Vagina (tissue), 2 donors: ENCODE measurements at places on chromosomes 1 and 21. TPM values are rescaled to one million over a fixed set of nuclear protein-coding genes. Genes with fewer than 3 reads are reported as not detected.

The KCNA2 gene
- 0.74 TPM for total RNA-seq

The DMBX1 gene
- 0.25 TPM for total RNA-seq

The NID1 gene
- total RNA-seq: 154 TPM

The FHAD1 gene
- not detected for total RNA-seq

The HSPB7 gene
- total RNA-seq: 19.4 TPM

GRCh38 chr1:2428490-2428889 is 16.1 kb upstream of the PEX10 start:
- H3K4me1 ChIP-seq: peaks cover 13% of the 10 kb centered on the region
- H3K27ac ChIP-seq: peak overlapping the region; percentile 81
- no peaks in the 10 kb centered on the region for H3K36me3 ChIP-seq
- H3K4me3 ChIP-seq: peak overlapping the region; percentile 34

DNA sequence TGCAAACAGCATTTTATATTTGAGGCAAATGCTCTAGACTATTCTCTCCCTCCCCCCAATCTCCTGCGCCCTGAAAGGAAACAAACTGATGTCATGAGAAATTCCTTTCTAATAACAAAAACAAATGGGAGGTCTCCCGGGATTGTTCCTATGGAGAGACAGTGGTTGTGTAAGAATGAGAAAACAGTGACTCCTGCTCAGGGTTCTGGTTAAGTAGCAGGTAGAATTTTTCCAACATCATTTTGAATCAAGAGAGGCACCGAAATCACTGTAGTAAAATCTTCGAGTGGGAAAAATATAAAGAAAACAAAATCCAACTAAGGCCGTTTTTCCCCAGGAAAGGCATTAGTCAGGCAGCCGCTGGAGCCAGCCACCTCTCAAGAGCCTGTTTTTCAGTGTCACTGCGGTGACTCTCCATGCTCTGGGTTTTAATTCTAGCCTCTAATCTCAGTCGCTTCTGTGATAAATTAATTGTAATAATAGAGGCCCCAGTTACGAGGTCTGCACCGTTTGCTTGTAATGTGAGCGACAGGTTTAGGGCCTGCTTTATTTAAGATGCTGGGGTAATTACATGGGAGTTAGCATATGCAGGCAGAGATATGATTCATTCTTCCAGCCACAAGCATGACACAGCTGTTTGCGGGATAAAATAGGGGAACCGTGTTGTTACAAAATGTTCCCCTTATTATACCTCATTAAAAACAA is 80.3 kb downstream of the RNF220 start:
- peaks cover 23% of the 10 kb centered on the region for H3K4me1 ChIP-seq
- no peaks in the 10 kb centered on the region for H3K27me3 ChIP-seq
- peak overlapping the region; percentile 43 for H3K27ac ChIP-seq
- no peak overlapping the region for H3K4me3 ChIP-seq
- no peaks in the 10 kb centered on the region for H3K36me3 ChIP-seq
- no peak for DNase-seq

GRCh38 chr1:208068908-208069307 is 158.0 kb upstream of the CD34 start:
- no peaks in the 10 kb centered on the region for H3K36me3 ChIP-seq
- no peaks in the 10 kb centered on the region for H3K4me1 ChIP-seq
- no peak overlapping the region for H3K4me3 ChIP-seq
- no peak for DNase-seq
- no peaks in the 10 kb centered on the region for H3K27me3 ChIP-seq

DNA sequence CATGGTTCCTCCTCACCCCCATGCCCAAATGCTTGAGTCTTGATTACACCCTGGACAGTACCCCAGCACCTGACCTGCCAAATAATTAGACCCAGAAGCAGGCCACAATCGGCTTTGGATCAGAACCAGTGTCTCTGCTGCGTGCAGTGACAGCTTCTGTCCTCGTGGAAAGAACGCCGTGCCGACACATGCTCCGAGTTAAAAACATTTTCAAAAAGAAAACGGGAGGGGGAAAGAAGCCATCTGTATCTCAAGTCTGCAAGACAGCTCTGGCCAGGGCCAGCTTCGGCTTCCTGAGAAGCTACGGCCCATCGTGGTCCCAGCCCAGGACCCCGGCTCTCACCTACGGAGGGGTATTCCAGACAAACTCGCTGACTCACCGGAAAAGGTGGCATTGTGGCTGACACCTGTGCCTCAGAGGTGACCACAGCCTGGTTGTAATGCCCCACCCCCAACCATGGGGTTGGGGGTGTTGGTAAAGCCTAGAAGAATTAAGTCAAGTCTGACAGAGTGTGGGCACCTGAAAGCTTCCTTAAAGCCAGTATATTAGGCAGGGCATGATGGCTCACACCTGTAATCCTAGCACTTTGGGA is 25.8 kb downstream of the SSBP3 start:
- no peak overlapping the region for H3K4me3 ChIP-seq
- H3K27ac ChIP-seq: no peak overlapping the region
- H3K4me1 ChIP-seq: peaks cover 68% of the 10 kb centered on the region
- DNase-seq: no peak
- no peaks in the 10 kb centered on the region for H3K27me3 ChIP-seq

GRCh38 chr1:47555841-47556560 is 118.2 kb downstream of the FOXD2 start:
- no peak overlapping the region for H3K4me3 ChIP-seq
- H3K4me1 ChIP-seq: peaks cover 5% of the 10 kb centered on the region
- no peak overlapping the region for H3K27ac ChIP-seq
- no peak for DNase-seq
- H3K36me3 ChIP-seq: no peaks in the 10 kb centered on the region

DNA sequence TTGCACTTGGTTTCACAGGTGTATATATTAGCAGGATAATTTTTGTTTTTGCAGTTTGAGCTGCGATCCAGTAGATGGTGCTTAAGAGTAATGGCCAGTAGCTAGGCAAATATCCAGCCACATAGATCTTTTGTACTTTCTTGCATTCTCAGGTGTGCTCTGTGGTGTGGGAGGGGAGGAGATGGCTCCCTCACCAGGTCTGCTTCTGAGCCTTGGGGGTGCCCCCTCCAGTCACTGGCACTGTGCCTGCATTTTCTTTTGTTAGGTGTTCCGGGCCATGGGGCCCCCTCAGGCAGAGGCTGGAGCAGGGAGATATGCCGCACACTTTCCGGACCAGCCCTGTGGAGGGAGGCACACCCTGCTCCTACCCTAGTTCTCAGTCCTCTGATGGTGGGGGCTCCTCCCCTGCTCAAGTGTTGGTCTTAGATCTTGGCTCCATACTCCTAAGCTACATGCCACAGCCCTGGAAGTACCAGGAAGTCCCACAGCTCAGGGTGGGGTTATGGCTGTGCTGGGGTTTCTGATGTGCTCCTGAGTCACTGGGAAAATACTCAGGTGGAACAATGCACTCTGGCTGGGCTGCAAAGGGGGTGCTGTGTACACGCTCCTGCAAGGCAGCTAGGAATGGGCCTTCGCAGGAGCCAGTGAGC is 197.6 kb upstream of the DMRTA2 start:
- no peak overlapping the region for H3K27ac ChIP-seq
- no peaks in the 10 kb centered on the region for H3K27me3 ChIP-seq

- H3K27ac ChIP-seq: no peak overlapping the region
- peak; percentile 95 for DNase-seq
- H3K36me3 ChIP-seq: no peaks in the 10 kb centered on the region
- no peaks in the 10 kb centered on the region for H3K4me1 ChIP-seq
- no peak overlapping the region for H3K4me3 ChIP-seq
- no peaks in the 10 kb centered on the region for H3K27me3 ChIP-seq
Measured at GRCh38 chr1:39522661-39523567, 31.5 kb downstream of the BMP8A start.

DNA sequence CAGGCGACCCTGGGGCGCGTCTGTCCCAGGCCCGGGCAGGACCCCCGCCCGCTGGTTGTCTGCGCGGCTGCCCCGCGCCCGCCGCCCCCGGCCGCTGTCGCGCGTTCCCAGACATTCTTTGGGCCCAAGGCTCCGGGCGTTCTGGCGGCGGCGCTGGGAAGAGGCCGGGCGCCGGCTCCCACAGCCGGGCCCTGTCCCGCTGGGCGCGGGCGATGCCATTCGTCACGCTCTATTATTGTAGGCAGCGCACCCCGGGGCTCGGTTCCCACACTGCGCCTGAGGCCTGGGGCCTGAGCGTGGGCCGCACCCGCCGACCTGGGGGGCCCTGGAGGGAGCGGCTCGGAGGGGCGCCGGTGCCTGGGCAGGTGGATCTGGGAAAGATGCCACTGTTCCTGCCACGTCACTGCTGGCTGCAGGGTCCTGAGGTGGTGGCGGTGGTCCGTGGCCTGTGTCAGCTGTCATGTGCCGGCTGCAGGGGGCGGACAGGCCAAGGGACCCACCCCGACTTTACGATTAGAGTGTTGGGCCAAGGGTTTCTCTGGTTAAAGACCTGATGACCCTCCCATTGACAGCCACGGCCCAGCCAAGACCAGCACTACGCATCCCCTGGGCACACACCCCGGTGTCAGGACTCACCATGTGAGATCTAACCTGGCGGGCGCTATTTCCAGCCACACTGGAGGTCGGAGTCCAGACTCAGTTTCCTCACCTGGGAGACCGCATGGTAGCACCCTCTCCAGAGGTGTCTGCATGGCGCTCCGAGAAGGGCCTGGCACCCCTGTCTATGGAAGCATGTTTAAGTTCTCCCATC is 55.1 kb upstream of the ADARB1 start:
- peaks cover 5% of the 10 kb centered on the region for H3K4me1 ChIP-seq
- H3K4me3 ChIP-seq: peak overlapping the region; percentile 43
- no peaks in the 10 kb centered on the region for H3K36me3 ChIP-seq
- H3K27me3 ChIP-seq: no peaks in the 10 kb centered on the region

- no peak for DNase-seq
- H3K27ac ChIP-seq: no peak overlapping the region
- no peak overlapping the region for H3K4me3 ChIP-seq
- peaks cover 14% of the 10 kb centered on the region for H3K4me1 ChIP-seq
- no peaks in the 10 kb centered on the region for H3K36me3 ChIP-seq
Measured at GRCh38 chr1:218401998-218402785, 57.1 kb downstream of the TGFB2 start.

GRCh38 chr21:32457360-32457840 is 44.9 kb downstream of the EVA1C start:
- peaks cover 41% of the 10 kb centered on the region for H3K4me1 ChIP-seq
- no peak overlapping the region for H3K4me3 ChIP-seq
- no peaks in the 10 kb centered on the region for H3K27me3 ChIP-seq
- peaks cover 25% of the 10 kb centered on the region for H3K36me3 ChIP-seq

GRCh38 chr1:58251430-58252073 is 295.0 kb downstream of the OMA1 start:
- no peaks in the 10 kb centered on the region for H3K36me3 ChIP-seq
- no peak overlapping the region for H3K27ac ChIP-seq
- H3K4me1 ChIP-seq: peaks cover 19% of the 10 kb centered on the region
- DNase-seq: no peak
- H3K27me3 ChIP-seq: no peaks in the 10 kb centered on the region

DNA sequence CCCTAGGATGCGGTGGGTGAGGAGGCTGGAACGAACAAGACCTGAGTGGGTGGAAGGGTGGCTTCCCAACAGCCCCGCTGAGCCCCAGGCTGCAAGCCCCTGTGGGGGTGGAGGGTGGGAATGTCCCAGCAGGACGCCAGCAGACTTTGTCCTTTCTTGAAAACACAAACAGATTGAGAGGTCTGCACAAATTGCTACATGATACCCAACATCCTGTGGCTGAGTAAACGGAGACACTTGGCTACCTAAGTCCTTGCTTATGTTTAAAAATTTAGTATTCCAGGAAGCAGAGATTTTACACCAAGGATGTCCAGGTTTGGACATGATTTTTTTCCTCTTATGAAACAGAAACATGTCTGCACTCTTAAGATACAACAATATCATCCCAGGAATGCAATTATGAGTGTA is 11.8 kb upstream of the F3 start:
- H3K27me3 ChIP-seq: no peaks in the 10 kb centered on the region
- H3K27ac ChIP-seq: no peak overlapping the region
- no peaks in the 10 kb centered on the region for H3K36me3 ChIP-seq
- no peak overlapping the region for H3K4me3 ChIP-seq
- no peak for DNase-seq

DNA sequence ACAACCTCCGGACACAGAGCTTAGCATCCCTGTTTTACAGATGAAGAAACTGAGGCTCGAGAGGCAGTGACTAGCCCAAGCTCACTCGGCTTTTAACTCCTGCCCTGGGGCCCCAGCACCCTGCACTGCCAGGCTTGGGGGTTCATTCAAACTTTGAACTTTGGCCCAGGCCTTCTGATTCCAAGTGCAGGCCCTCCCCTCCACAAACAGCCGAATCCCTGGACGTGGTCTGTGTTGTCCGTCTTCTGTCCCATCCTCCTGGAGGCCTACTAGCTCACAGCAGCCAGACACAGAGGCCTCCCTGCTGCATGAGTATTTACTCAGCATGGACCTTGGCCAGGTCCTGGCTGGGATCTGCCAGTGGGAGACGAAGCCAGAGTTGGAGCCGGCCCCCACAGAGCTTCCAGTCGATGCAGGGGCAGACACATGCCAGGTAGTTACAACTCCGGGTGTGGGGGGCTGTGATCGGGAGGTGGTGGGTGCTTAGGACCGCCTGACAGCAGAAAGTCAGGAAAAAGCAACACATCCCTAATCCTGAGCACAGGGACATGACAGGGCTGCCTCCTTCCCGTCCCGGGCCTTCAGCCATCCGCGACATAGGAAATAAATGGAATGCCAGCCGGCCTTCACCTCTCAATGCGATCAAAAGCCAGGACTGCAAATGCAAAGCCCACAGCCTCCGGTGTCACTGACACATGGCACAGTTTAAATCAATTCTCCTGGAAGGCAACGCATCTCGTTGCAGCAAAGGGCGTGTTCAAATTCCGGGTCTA is 7.4 kb downstream of the IFFO2 start:
- H3K27me3 ChIP-seq: no peaks in the 10 kb centered on the region
- H3K4me1 ChIP-seq: peaks cover 100% of the 10 kb centered on the region
- peak overlapping the region; percentile 28 for H3K4me3 ChIP-seq
- H3K27ac ChIP-seq: peak overlapping the region; percentile 89

GRCh38 chr1:32400876-32401631 is 6.8 kb upstream of the BSDC1 start:
- peak overlapping the region; percentile 43 for H3K27ac ChIP-seq
- no peak for DNase-seq
- no peaks in the 10 kb centered on the region for H3K4me1 ChIP-seq
- H3K27me3 ChIP-seq: no peaks in the 10 kb centered on the region
- no peak overlapping the region for H3K4me3 ChIP-seq

DNA sequence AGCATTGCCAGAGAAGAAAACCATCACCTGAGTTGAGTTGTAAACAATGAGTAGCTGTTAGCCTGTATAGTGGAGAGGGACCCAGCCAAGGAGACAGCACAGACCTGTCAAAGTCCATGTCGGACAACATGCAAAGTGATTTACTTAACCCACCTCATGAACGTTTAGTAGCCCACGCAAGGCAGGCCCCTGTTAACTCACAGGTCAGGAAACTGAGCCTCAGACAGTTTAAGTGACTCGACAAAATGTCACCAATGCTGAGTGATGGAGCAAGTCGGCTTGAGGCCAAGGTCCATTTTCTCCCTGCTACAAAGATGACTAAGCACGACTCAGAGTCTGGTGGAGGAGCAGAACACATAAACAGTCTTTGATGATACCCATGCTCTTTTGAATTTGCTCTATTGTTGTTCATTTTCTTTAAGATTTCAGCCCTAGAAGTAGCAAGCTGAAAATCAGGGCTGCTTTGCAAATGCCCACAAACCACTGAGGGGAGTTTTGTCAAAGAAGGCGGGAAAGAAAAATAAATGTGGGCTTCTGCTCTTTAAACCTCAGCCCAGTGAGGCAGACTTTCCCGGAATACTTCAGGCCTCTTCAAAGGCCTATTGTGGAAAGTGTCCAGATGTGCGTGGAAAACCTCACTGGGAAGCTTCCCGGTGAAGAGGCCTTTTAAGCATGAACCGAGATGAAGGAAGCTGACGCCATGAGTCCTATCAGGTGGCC is 83.8 kb upstream of the HOOK1 start:
- no peak overlapping the region for H3K4me3 ChIP-seq
- no peaks in the 10 kb centered on the region for H3K27me3 ChIP-seq
- DNase-seq: no peak
- H3K4me1 ChIP-seq: peaks cover 36% of the 10 kb centered on the region
